Hematopoietic multipotent progenitor cell treated with erythropoietin and hydrocortisone succinate and interleukin-3 and kit ligand, for 8 days (in vitro differentiated cells): ENCODE measurements at places on chromosomes 7 and 10.

GRCh38 chr10:97770255-97770654 is 1.5 kb downstream of the SFRP5 start:
- no peak for DNase-seq

GRCh38 chr7:28474282-28474638 is 61.9 kb downstream of the CREB5 start:
- no peak for DNase-seq

DNA sequence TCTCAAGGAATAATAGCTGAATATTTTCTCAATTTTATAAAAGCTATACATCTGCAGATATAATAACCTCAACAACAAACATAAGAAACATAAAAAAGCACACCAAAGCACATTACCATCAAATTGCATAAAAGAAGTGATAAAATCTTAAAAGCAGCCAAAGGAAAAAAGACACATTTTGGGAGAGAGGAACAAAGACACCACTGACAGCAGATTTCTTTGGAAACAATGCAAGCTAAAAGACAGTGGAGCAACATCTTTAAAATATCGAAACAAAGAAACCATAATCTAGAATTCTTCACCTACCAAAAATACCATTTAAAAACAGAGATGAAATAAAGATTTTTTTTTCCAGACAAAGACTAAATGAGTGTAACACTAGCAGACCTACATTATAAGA is 55.7 kb upstream of the TEX47 start:
- no peak for DNase-seq

DNA sequence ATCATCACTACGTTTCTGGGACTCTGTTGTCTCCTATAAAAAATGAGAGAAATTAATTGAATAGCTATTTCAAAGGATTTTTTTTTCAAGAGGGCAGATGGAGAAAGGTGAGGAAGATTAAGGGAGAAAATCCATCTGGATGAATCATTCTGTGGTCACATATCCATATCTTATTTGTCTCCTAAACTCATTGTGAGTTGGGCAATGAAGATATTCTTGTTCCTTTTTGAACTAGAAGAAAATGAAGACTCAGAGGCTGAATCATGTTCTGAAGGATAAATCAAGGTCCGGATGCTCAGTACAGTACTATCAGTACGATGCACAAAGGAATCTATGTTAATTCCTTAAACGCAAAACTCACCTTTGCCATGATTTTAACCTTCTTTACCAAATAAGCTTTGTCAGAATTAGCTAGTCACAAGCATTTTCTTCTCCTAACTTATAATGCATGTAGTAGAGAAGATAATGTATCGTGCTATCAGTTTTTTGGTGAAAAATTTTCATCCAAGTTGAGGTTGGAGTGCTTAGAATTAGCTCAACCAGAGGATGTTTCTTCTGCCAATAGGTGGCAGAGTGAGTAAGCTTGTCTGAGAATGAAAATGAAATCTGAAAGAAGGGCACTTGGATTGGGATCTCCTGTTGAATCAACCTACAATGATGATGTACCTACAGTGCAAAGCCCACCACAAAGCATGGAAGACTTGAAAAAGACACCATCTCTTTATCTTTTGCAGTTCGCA is 446.9 kb downstream of the KIF20B start:
- no peak for DNase-seq

DNA sequence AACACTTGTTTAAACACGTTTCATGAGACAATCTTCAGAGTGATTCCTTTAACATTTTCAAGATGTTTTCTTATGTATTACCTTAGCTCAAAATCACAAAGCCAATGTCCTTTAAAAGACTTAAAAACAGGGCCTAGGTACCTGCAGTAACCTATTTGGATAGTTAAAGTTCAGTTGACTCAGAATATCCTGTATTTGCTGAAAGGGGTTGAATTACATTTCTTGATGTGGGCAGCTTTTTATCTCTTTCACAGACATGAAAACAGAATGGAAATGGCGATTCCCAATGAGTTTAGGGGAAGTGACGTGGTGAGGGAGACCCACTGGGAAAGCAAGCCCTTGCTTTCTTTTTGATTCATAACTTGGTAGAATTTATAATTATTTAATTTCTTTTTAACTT is 324.4 kb upstream of the AOAH start:
- DNase-seq, result no peak
